CMK (cell line): ENCODE measurements at places on chromosomes 5 and 9.

- DNase-seq, result no peak
These were observed 128.7 kb downstream of the SLC12A2 start for GRCh38 chr5:128212191-128212806.

DNA sequence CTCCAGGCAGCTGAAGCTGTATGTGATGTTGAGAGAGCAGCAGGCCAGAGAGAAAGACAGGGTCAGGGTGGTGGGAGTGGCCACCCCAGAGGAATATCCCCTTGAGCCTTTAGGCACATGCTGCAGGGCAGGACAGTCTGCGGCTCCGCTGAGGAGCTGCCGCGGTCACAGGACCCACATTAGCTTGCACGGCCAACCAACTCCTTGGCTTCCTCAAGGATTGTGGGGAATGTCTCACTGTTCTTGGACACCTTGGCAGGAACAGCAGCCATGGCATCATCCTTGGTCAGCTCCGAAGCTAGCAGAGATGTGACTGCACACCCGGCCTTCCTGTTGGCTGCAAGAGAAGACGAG, 27.8 kb downstream of the PCDHGC5 start:
- no peak for DNase-seq

GRCh38 chr9:86660146-86660943, 287.0 kb downstream of the GAS1 start:
- no peak for DNase-seq

- no peak for DNase-seq
These were observed 71.0 kb upstream of the EQTN start for GRCh38 chr9:27367921-27368315.

DNA sequence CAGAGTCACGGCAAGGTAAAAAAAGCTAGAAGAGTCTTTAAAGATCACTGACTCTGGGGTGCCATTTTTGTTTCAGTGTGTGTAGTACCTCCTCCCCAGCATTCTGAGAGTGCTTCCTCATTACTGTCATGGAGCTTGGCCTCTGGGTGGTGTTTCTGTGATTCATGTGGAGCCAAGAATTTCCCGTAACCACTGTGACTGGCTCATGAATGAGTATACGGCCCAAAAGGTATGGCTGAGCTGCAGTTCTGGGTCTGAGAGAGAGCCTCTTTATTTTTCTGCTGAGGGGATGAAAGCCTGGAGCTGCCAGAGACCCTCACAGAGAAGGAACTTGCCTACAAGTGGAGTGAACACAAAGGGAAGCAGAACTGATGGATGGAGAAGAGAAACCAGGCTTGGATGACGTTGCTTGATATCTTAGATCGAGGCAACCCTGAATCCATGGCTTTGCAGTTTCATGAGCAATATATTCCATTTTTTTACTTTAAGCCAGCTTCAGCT, 85.6 kb downstream of the PTTG1 start:
- no peak for DNase-seq

DNA sequence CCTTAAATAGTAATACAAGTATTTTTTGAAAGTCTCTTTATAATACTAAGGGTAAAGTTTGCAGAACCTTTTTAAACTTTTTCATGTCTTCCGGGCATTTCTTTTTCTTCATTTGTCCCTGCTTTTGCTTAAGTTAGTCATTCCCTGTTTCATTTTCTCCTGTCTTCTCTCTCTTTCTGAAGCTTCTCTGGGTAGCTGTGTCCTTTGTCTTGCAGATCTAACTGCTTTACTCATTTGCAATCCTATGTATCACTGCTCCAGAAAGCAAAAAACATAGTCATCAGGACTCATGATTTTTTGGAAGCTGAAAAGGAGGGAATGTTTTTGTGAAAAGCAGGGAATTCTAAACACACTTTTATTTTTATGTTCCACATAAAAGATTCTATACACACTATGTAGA, 301.7 kb downstream of the MRPS30 start:
- DNase-seq, result no peak

DNA sequence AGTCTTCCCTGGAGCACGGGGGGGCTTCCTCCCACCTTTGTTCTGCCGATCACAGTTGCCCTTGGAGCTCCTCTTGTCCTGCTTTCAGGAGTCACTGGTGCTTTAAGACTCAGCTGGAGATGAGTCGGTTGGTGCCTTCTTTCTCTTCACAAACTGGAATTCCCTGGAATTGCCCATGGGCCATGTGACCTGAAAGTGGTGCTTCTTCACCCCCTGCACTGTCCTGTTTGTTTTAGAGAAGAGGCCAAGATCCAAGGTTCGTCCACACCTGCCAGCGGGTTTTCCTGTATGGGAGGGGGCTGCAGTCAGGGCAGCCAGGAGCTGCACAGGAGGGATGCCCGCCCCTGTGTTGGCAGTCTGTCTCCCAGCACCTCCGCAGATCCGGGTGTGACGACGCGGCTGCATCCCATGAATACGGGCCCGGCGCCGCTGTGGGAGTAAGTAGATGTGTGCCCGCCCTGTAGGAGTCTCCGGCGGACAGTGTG, 9.5 kb upstream of the MRPS2 start:
- DNase-seq, result no peak

DNA sequence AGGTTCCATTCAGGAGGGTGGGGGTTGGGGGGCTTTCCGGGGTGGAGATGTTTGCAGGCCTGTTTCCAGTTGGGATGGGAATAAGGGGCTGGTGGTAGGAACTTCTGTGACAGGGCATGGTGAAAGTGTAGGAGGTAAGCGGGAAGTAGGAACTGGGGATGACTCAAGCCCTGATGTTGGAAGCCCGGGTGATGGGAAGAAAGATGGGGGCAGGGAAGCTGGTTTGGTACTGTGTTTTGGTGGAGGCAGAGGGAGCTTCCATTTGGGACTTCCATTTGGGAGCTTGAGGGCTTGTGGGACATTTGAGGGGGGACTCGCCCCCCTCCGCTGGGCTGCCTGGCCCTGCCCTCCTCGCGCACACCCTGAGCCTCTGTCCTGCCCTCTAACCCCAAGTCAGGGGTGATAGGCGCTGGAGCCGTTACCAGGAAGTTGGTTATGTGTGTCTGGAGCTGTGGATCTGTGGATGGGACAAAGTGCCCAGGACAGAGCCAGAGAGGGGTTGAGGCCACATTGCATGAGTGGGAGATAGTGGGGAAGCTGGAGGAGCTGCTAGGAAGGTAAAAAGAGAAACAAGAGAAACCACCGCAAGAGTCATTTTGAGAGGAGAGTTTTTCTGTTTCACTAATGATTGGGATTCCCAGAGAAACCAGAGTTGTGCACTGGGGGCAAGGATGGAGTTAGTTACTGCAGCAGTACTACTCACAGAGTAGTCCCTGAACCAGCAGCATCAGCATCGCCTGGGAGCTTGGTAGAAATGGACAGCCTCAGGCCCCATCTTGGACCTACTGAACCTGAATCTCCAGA, 6.6 kb downstream of the RGS14 start:
- no peak for DNase-seq

GRCh38 chr5:113523168-113523567, 9.7 kb downstream of the YTHDC2 start:
- no peak for DNase-seq
